ENCODE measurements at places on chromosomes 13 and 19.

DNA sequence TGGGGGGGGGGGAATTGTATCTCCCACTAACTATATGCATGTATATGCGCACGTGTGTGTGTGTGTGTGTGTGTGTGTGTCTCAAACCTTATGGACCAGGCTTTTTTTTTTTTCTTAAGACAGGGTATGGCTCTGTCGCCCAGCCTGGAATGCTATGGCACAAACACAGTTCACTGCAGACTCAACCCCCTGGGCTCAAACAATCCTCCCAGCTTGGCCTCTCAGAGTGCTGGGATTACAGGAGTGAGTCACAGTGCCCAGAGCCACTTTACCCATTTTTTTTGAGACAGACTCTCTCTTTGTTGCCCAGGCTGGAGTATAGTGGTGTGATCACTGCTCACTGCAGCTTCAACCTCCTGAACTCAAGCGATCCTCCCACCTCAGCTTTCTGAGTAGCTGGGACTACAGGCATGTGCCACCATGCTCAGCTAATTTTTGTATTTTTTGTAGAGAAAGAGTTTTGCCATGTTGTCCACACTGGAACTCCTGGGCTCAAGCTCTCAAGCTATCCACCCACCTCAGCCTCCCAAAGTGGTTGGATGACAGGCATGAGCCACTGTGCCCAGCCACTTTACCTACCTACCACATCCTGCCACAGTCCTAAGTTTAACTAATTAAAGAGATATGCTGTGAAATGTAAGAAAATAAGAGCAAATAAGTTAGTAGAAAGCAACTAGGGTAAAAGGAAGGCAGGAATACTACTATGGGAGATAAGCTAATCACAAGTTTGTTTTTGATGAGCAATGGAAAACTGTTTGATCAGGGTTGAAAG lies 2.4 kb downstream of the ZMYM5 start:
- no peak for DNase-seq

DNA sequence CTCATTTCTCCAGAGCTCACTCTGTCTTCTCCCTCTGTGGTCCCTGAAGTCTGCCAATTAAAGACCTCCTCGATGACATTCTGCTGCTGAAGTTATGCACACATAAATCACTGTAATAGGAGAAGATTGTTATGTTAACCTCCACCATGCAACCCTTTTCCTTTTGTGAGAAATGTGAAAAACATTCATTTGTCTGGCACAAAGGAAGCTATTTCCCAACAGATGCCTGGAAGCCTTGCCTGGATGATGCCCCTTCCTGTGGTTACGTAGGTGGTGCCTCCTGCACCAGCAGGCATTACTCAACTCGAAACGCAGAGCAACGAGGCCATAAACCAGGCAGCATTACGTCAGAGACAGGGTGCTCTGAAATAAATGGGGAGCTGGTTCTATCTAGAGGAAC lies 327.4 kb upstream of the ZNF507 start:
- no peak for DNase-seq

- no peak for DNase-seq
Measured at GRCh38 chr13:87814403-87814802, 143.2 kb downstream of the SLITRK5 start.

DNA sequence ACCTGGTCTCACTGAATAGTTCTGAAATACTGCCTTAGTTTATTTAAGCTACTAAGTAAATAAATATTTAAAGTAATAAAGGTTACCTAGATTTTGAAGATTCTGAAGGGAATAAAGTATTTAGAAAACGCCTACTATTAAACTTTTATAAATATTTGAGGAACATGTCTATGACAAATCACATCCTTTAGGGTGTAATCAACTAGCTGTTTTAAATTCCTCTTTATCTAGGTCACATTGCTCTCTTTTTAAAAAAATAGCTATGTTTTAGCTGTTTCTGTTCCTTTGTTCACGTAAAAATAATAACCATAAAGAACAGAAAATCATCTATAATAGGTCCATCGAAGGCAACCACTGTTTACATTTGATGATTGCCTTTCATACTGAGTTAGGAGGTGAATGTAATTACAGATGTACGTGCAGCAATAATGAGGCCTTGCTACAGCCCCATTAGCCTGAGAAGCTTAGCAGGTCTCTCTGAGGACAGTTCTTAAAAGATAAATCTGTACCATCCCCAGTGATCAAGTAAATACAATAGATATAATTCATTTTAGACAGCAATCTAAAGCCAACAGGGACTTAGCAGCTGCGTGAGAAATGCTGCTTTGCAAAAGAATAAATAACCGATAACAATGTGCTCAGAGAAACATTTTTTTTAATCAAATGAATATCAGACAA lies 449.5 kb downstream of the LIG4 start:
- peak; percentile 70 for DNase-seq

GRCh38 chr13:113548171-113548641 lies 36.3 kb upstream of the TFDP1 start:
- no peak for DNase-seq

- DNase-seq: no peak
Measured at GRCh38 chr19:54407780-54408179, 7.5 kb upstream of the TTYH1 start.

- DNase-seq: no peak
Measured at GRCh38 chr19:57389194-57389729, 392 bp upstream of the ZNF548 start.

- DNase-seq: no peak
Measured at GRCh38 chr13:25059958-25060357, 36.0 kb upstream of the PABPC3 start.

DNA sequence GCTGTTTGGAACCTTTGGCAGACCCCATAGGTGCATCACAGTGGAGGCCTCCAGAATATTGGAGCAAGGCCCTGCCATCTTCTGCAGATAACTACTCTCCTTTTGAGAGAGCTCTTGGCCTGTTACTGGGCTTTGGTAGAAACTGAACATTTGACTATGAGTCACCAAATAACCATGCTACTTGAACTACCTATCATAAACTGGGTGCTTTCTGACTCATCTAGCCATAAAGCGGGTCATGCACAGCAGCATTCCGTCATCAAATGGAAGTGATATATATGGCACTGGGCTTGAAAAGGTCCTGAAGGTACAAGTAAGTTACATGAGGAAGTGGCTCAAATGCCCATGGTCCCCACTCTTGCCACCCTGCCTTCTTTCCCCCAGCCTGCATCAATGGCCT lies 782.5 kb upstream of the SLITRK6 start:
- DNase-seq: no peak

- DNase-seq: no peak
Measured at GRCh38 chr19:11191934-11192333, 5.4 kb downstream of the KANK2 start.

GRCh38 chr13:44815623-44816022 lies 173.6 kb downstream of the NUFIP1 start:
- DNase-seq: no peak

GRCh38 chr19:35717665-35718344 lies at the start of gene KMT2B:
Gene KMT2B, plus strand, starts transcription at chr19:35718003. Its CDS starts 16 bp downstream, at chr19:35718019.
- DNase-seq: no peak

DNA sequence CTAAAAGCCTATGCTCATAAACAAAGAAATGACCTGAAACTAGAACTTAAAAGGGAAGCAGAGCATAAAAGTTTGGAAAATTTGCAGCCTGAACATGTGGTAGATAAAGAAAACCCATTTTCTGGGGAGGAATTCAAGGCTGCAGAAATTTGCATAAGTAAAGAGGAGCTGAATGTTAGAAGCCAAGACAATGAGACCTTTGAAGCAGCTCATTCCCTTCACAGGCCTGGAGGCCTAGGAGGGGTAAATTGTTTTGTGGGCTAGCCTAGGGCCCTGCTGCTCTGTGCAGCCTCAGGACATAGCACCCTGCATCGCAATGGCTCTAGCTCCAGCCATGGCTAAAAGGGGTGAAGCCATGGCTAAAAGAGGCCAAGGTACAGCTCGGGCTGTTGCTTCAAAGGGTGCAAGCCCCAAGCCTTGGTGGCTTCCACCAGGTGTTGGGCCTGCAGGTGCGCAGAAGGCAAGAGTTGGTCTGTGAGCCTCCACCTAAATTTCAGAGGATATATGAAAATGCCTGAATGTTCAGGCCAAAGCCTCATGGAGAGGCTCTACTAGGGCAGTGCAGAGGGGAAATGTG lies 38.3 kb downstream of the ZIC2 start:
- no peak for DNase-seq

DNA sequence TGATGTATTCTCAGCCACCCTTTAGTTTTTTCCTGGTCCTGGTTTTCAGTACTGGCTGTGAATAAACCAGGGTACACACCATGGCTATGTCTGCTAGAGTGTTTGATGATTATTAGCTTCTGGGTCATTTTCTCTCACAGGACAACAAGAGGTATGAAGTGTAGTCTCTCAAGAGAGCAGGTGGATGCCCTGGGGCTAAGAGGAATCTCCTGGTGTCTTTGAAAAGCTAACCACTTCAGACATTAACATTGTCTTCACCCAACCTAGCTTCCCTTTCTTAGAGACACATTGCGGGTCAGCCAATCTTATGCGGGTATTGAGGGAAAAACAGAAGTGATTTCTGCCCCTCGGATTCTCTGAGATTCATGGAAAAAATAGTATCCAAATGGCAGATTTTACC lies 1.6 kb downstream of the ZNF730 start:
- DNase-seq: no peak

DNA sequence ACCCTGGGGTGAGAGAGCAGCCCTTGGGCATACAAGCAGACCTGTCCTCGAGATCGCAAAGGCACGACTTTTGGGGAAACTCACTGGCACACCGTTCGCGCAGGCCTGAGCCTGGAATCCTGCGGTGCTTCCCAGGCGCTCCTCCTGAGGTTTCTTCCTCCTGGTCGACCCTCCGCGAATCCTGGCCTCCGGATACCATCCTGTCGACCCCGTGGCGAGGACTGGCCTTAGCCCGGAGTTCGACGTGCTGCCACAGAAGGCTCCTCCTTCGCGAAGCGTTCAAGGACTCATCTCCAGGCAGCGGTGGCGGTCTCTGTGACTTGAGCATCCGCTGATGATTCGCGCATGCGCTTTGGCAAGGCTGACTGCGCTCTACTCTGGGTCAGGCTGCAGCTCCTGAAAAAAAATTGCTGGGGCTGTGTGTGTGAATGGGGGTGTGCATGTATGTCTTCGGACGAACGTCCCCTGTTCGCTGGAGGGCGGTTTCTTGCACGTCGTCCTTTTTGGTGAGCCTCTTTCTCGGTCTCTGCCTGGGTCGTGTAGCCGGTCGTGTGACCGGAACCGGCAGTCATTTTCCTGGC lies 64.4 kb upstream of the ZNF527 start:
- no peak for DNase-seq

GRCh38 chr13:32866921-32867320 lies 149.3 kb upstream of the KL start:
- DNase-seq: no peak

GRCh38 chr19:42254089-42254849 lies 659 bp downstream of the ERF start:
- peak; percentile 28 for DNase-seq

- DNase-seq: no peak
Measured at GRCh38 chr13:113992276-113993005, 18.6 kb upstream of the C13orf46 start.

DNA sequence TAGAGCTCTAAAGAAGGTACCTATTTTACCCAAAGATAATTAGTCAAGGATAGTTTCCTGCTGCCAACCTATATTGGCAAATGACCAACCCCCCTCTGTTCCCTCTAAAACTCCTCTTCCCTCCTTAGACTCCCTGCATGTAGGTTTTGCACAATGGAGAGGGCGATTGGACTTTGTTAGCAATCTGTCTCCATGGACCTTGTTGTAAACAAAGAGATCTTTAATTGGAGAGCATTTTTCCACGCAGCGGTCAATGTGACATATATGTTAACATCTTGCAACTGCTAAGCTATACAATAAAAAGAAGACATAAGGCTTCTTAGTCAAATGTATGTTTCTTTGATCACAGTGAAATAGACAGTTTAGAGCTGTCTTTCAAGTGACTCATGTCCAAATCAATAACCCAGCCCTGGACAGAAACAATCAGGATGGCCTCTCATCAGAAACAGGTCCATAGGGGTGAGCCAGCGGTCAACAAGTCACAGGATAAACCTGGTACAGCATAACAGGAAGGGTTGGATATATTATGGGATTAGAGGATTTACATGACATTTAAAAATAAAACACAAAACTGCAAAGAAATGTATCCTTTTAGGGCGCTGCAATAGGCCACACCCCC lies 69.7 kb upstream of the UBL3 start:
- no peak for DNase-seq
